ENCODE measurements at places on chromosomes 3 and 15. TPM values are rescaled to one million over a fixed set of nuclear protein-coding genes. Genes with fewer than 3 reads are reported as not detected.

EPHB1 gene
- not detected for polyA plus RNA-seq

SLC2A2 gene
- not detected for polyA plus RNA-seq

GOLGA8S gene
- 0.01 TPM for polyA plus RNA-seq

DUOXA1 gene
- polyA plus RNA-seq = 15.1 TPM

RTP3 gene
- polyA plus RNA-seq = not detected

RARRES1 gene
- not detected for polyA plus RNA-seq

SLC15A2 gene
- 2.6 TPM for polyA plus RNA-seq

DISP2 gene
- polyA plus RNA-seq = 0.68 TPM

CYP1A2 gene
- polyA plus RNA-seq = 0.09 TPM

CHL1 gene
- 0.14 TPM for polyA plus RNA-seq

DNA sequence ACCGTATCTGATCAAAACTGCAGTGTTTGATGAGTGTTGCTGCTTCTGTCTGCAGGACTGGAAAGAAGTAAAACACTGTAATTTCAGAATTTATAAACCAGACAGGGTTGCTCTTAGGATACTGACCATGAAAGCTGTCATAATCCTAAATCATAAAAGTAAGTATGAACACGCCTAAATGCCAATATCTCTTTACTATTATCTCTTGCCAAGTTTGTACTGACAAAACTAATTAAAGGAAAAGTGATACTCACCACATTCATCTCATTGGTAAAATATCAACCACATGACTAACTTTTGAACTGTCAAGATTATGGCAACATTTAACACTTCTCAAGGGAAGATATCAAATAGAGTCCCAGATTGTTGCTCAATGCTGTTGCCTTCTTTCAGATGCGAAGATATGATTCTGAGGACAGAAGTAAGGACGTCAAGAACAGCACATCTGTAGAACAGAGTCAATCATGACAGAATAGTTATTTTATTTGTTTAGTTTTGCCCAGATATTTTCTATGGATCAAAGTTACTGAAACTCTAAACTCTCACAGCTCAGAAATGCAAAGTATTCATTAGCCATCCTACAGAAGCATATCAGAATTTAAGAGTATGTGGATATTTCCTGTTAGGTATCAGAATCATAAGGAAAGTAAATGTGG is 61.4 kb upstream of the COL8A1 start:
- no peak overlapping the region for H3K4me3 ChIP-seq
- H3K4me1 ChIP-seq = peaks cover 4% of the 10 kb centered on the region
- H3K27ac ChIP-seq = no peak overlapping the region
- no peaks in the 10 kb centered on the region for H3K36me3 ChIP-seq

DNA sequence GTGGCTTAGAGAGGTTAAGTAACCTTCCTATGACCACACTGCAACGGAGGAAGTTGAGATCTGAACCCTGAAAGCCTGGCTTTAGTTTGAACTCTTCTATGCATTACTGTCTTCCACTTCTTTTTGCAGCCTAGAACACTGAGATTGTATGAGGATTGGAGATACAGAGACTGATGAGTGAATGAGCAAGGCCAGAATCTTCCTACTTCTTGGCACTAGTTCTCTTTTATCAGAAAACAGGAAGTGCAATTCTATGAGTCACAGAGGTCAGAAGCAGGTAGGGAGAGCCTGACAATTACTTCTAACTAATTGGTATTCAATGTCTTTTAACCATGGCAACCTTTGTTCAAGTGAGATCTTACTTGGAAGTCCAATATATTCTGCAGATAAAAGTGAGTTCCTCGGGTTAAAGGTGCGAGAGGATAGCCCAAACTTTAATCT is 219.0 kb downstream of the SHQ1 start:
- H3K27me3 ChIP-seq = no peaks in the 10 kb centered on the region
- H3K4me3 ChIP-seq = no peak overlapping the region
- no peaks in the 10 kb centered on the region for H3K36me3 ChIP-seq

- H3K4me3 ChIP-seq = no peak overlapping the region
- H3K36me3 ChIP-seq = no peaks in the 10 kb centered on the region
- H3K27ac ChIP-seq = no peak overlapping the region
- H3K27me3 ChIP-seq = no peaks in the 10 kb centered on the region
- no peaks in the 10 kb centered on the region for H3K4me1 ChIP-seq
- DNase-seq = no peak
These were observed 99.9 kb upstream of the IGSF10 start for GRCh38 chr3:151560738-151561137.

DNA sequence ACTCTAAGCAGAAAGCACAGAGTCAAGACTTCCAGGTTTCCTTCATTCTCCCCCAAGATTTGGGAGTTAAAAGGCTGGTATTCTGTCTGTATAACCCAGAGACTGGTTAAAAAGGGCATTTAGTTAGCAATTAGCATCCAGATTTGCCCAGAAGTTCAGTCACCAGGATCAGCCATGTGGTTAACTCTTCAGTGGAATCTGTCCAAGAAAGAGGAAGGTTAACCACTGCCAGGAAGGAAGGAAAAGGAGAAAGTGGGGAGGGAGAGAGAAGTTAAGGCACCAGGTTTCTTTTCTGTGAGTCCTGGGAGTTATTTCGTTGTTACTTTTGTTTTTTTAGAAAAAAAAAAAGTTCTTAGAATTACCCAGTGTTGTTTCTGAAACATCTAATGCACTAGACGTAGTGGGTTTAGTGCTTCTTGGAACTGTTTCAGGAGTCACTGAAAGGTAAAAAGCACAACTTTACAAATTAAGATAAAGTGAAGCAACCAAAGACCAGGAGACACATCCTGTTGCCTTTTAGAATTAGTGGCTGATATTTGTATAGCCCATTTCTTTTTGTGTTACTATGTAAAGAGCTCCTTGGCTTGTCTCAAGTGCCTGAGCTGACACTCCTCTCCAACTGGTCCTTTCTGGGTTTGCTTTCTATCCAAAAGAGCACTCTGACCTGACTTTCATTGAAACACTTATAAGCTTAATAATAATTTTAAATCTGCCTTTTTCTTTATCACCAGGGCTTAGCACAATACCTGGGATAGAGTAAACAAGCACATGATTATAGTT is 128.6 kb downstream of the ABI3BP start:
- H3K4me1 ChIP-seq = no peaks in the 10 kb centered on the region
- no peak overlapping the region for H3K4me3 ChIP-seq
- no peaks in the 10 kb centered on the region for H3K36me3 ChIP-seq
- no peak overlapping the region for H3K27ac ChIP-seq
- H3K27me3 ChIP-seq = no peaks in the 10 kb centered on the region

DNA sequence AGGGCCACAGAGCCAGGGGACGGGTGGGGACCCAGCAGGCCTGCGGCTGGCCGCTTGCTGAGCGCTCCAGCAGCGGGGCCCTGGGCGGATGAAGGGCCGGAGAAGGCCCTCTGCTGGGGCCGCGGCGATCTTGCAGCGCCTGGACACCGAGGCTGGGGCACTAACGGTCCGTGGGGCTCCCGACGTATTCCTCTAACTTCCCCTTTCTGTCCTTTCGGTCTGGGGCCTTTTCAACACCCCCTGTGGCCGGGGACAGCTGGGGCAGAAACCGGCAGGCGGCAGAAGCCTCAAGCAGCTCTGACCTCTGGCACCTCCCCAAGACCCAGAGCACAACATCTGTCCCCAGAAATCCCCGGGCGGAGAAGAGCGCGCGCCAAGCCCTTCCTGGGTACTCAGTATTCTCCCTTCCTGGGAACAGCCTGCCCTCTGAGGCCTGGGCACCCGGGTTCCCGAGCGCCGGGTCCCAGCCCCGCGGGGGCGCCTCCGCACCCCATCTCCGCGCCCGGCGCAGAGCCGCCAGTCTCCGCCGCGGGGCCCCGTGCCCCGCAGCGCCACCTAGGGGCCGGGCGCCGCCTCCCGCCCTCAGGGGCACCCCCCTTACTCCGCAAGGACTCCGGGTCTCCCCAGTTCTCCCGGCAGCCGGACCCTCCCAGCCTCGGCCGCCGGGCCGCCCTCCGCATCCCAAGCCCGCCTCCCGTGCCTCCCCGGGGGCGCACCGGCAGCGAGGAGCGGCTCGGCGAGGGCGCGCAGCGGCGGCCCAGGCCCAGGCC is 582 bp upstream of the SLCO3A1 start:
- H3K4me3 ChIP-seq = peak overlapping the region; percentile 88
- H3K4me1 ChIP-seq = peaks cover 33% of the 10 kb centered on the region
- no peaks in the 10 kb centered on the region for H3K36me3 ChIP-seq
- H3K27me3 ChIP-seq = no peaks in the 10 kb centered on the region
- H3K27ac ChIP-seq = peak overlapping the region; percentile 80
- no peak for DNase-seq

- no peak within 1 kb of the TSS for H3K27ac ChIP-seq
- H3K27me3 ChIP-seq = peaks cover 45% of the 10 kb centered on the region
- H3K4me1 ChIP-seq = peaks cover 20% of the 10 kb centered on the region
These were observed at the start of gene SIDT1 for GRCh38 chr3:113531826-113532697. Gene SIDT1, plus strand, starts transcription at chr3:113532555. Its CDS starts 467 bp downstream, at chr3:113533022.

GRCh38 chr15:47376190-47376589 is 341.1 kb upstream of the SEMA6D start:
- no peak overlapping the region for H3K27ac ChIP-seq
- no peaks in the 10 kb centered on the region for H3K36me3 ChIP-seq
- H3K27me3 ChIP-seq = no peaks in the 10 kb centered on the region
- H3K4me1 ChIP-seq = no peaks in the 10 kb centered on the region

DNA sequence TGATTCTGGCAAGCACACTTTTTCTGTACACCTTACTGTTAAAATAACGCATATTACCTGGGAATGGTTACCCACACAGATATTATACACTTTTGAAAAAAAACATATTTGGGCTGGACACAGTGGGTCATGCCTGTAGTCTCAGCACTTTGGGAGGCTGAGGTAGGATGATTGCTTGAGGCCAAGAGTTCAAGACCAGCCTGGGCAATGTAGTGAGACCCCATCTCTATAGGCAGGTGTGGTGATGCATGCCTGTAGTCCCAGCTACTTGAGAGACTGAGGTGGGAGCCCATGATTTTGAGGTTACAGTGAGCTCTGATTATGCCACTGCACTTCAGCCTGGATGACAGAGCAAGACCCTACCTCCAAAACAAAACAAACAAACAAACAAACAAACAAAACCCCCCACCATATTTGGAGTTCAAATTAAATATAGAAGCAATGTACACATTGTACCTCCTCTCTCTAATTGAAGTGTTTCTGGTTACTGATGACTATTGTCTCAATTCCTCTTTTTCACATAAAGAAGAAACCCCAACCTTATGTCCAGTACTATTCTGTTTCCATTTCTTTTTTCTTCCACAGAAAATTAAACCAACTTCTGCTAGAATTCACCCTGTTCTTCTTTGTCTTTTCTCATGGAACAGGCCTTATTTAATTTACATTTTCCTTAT is 152.6 kb upstream of the UMPS start:
- no peaks in the 10 kb centered on the region for H3K36me3 ChIP-seq
- H3K27me3 ChIP-seq = no peaks in the 10 kb centered on the region
- no peak for DNase-seq
- H3K27ac ChIP-seq = no peak overlapping the region
- H3K4me1 ChIP-seq = peaks cover 18% of the 10 kb centered on the region

GRCh38 chr3:51943451-51944391 is 1.6 kb downstream of the PARP3 start:
- H3K36me3 ChIP-seq = peaks cover 2% of the 10 kb centered on the region
- H3K4me1 ChIP-seq = peaks cover 22% of the 10 kb centered on the region
- no peak for DNase-seq
- H3K27ac ChIP-seq = no peak overlapping the region
- no peak overlapping the region for H3K4me3 ChIP-seq

GRCh38 chr15:73629798-73630429 is 3.3 kb downstream of the NPTN start:
- H3K27ac ChIP-seq = peak overlapping the region; percentile 86
- peak overlapping the region; percentile 95 for H3K4me3 ChIP-seq
- H3K4me1 ChIP-seq = peaks cover 48% of the 10 kb centered on the region
- H3K36me3 ChIP-seq = no peaks in the 10 kb centered on the region
- H3K27me3 ChIP-seq = no peaks in the 10 kb centered on the region

GRCh38 chr3:43012174-43012573 is 33.1 kb downstream of the GASK1A start:
- peaks cover 4% of the 10 kb centered on the region for H3K27me3 ChIP-seq
- H3K36me3 ChIP-seq = no peaks in the 10 kb centered on the region
- no peak overlapping the region for H3K4me3 ChIP-seq
- H3K4me1 ChIP-seq = no peaks in the 10 kb centered on the region

DNA sequence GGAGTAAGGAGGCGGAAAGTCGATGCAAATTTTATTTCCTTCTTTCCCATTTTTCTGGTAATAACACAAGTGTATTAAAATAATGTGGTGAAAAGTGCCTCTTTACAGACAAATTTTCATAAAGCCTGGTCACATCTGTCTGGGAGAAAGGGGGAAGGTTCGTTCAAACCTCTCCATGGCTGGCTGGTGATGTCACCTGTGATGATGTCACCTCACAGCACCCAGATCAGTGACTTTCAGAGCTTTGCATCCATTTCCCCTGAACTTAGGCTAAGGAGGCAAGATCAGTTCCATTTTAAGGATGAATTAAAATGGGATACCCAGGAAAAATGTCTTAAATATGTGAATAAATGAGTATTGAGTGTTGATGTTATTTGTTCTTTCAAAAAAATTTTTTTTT is 34.1 kb downstream of the ATP10A start:
- no peaks in the 10 kb centered on the region for H3K27me3 ChIP-seq
- H3K36me3 ChIP-seq = no peaks in the 10 kb centered on the region
- no peak overlapping the region for H3K4me3 ChIP-seq
- DNase-seq = no peak
- no peak overlapping the region for H3K27ac ChIP-seq

- H3K4me1 ChIP-seq = no peaks in the 10 kb centered on the region
- no peaks in the 10 kb centered on the region for H3K27me3 ChIP-seq
- no peak overlapping the region for H3K4me3 ChIP-seq
- H3K27ac ChIP-seq = no peak overlapping the region
- DNase-seq = no peak
These were observed 44.6 kb downstream of the QTRT2 start for GRCh38 chr3:114101101-114101500.

GRCh38 chr3:46934072-46934471 is 42.5 kb downstream of the CCDC12 start:
- H3K27me3 ChIP-seq = no peaks in the 10 kb centered on the region
- peaks cover 35% of the 10 kb centered on the region for H3K36me3 ChIP-seq
- H3K4me1 ChIP-seq = peaks cover 53% of the 10 kb centered on the region
- H3K27ac ChIP-seq = peak overlapping the region; percentile 97
